Right lung (tissue), 10 donors: ENCODE measurements at places on chromosomes 1 and 21.

DNA sequence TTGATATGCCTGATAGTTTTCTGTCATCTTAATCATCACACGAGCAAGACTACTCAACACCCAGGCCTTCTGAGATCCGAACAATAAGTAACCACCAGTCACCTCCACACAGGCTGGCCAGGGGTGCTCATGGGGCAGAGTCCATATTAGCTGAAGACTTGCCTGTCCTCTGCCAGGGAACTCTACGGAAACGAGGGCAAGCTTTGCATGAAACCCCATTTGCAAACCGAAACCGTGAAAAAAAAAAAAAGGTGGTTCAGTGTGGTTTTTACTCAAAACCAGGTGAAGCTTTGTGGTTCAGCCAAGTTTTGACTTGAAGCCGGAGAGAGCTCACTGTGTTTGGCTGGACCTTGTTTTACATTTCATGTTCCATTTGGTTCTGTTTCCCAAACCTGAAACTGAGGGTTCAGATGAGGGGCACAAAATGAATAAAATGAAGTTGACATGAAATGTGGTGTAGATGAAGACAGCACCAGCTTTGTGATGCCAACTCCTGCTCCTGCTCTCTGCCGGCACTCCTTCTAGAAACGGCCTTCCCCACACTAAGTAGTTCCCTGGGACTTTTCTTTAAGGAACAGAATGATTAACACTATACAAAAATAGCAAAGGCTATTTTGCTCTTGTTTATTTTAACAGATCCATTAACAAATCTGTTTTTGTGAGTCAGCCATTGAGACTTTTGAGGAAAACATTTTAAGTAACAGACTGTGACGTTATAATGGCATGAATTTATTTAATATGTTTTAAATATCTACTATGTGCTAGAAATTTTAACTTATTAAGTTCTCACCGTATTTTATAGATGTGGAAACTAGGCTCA, 74.7 kb downstream of the RUNX1 start:
- DNase-seq: no peak

- DNase-seq: no peak
Observed at GRCh38 chr1:52676249-52676903, 21.8 kb downstream of the COA7 start.

- DNase-seq: peak; percentile 82
Observed at GRCh38 chr1:182962554-182963115, 9.7 kb upstream of the SHCBP1L start.

DNA sequence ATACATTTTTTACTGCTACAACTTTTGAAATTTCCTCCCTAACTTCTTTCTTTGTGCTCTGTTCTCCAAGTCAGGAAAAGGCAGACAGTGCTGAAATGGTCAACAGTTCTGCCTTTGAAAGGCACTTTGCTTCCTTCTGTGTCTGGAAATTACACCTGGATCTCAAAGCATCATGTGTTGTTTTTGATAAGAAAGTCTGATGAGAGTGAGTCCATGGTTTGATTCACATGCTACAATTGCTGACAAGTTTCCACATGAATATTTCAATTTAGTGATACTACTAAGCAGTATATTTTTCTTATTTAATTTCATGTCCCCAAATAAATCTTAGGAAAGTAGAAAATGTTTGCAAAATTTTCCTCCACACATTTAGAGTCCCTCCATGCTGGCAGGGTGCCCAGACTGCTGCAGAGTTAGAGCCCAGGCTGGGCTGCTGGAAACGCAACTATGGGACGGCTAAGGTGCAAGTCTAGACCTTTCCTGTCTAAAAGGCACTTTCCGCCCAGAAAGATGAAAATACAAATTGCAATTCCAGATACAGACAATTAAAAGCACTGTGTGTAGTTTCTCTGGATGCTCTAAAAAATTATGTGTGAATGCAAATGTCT, 96.6 kb upstream of the RUNX1 start:
- peak; percentile 27 for DNase-seq

- no peak for DNase-seq
Observed at GRCh38 chr21:26835027-26835713, 10.0 kb downstream of the ADAMTS1 start.

DNA sequence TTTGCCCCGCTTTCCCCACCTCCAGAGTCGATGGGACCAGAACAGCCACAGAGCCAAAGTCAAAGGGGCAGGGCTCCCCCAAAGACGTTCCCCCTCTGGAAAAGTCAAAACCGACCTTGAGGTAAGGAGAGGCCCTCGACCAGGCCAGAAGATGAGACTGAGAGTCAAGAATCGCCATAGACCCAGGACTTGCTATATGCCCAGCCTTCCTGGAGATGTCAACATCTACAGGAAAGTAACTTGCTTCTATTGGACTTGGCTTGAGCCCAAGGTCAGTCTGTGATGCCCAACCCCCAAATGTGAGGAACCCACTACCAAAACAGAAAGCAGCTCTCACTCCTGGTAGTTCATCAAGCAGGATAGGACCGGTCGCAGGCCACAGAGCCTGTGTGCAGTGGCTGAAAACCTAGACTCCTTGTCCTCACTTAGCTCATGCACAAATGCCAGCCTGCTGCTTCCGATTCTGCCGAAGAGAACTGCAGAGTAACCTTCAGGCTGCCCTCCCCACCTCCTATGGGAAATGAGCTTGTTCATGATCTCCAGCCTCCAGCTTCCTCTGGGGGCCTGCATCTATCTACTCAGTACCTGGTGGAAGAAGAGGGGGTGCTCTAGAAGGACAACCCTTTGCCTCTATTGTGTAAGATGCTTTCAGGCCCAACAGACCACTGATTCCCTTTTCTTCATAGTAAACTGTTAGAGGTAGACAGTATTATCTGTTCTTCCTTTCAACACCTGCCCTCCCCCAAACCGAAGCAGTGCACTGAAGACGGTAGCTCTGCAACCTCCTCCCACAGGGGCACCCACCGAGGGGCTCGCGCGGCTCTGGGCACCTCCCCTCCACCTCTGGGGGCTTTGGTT, 1.4 kb downstream of the ACOT7 start:
- DNase-seq: no peak

- peak; percentile 56 for DNase-seq
Observed at GRCh38 chr1:51506537-51506936, 12.5 kb downstream of the EPS15 start.

DNA sequence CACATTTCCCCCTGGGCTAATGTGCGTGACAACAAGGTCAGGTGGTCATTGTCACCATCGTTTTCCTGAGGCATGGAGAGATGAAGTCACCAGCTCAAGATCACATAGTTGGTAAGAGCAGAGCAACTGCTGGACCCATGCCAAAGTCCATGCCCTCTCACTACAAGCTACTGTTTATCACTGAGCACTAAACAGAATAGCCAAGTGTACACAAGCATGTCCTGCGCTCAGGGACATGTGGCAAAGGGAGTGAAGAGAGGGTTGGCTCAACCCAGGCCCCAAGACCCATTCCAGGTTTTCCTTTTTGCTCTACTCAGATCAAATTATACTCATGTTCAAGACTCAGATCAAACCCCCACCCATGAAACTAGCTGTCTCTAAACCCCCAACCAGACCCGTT, 20.8 kb downstream of the LRRC52 start:
- DNase-seq: no peak

- DNase-seq: peak; percentile 85
Observed at GRCh38 chr1:225735252-225736149, 42.1 kb upstream of the SRP9 start.

GRCh38 chr21:45523411-45524101, 18.7 kb downstream of the SLC19A1 start:
- DNase-seq: no peak

DNA sequence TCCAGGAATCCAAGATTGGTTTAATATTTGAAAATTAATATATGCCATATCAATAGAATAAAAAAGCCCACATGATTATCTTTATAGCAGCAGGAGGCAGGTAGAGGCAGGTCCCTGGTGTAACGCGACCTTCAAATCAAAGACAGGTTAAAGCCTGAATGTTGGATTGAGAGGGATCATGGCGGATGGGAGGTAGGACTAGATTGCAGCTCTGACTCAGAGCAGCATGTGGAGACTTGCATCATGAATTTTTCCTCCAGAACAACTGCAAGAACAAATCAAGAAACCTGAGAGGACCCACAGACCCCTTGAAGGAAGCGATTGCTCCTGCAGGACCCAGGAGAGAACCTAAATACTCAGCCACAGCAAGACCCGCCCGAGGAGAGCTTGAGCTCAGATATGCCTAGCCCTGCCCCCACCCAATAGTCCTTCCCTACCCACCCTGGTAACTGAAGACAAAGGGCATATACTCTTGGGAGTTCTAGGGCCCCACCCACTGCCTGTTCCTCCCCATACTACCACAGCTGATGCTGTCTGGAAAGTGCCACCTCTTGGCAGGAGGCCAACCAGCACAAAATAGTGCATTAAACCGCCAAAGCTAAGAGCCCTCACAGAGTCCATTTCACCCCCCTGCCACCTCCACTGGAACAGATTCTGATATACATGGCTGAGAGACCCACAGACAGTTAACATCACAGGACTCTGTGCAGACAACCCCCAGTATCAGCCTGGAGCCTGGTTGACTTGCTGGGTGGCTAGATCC, 19.5 kb downstream of the S100B start:
- DNase-seq: no peak

DNA sequence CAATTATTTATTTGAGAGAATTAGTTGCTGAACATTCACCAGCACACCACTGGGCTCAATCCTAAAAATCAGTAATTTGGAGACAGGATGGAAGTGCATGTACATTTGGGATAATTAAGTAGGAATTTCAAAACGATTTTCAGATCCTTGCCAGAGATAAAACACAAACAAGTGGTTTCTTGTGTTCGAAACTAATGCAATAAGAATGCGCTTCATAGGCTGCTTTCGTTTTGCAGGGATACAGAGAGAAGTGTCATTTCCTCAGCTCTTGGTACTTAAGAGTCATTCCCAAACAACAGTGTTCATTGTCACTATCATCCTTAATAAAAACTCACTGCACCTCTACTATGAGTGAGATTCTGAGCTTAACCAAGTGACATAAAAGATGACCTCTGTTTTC, 20.6 kb upstream of the USP24 start:
- DNase-seq: no peak
